ENCODE measurements at places on chromosomes 6 and 20.

- no peak for DNase-seq
Measured at GRCh38 chr20:7703996-7704395, 236.3 kb downstream of the HAO1 start.

DNA sequence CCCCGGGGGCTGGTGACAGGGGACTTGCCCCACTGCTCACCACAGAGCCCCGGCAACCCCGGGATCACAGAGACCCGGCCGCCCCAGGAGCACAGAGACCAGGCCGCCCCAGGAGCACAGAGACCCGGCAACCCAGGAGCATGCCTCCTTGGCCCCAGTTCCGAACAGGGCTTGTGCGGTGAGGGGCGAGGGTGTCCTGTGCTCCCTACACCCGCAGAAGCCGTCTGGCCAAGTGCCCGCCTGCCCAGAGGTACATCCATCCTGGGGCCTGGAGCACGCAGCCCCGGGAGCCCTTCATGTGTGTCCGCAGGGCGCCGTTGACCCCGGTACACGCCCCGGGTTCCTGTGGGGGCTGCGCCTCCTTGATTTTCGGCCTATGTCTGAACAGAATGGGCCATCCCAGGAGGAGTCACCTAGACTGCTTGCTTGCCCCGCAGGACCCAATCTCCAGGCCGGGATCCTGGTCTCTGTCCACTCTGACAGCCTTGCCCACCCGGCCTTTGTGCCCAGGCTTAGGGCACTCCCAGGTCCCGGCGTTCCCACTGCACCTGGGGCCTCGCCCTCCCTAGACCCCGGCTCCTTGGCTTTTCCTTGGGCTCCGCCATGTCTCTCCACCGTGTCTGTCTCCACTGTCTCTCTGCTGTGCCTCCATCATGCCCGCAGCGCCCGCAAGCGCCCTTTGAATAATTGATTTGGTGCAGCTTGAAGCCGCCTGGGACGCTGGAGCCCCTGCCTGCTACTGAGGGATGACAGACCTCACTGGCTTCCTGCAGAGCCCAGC is 219.8 kb downstream of the ERMARD start:
- DNase-seq: no peak

DNA sequence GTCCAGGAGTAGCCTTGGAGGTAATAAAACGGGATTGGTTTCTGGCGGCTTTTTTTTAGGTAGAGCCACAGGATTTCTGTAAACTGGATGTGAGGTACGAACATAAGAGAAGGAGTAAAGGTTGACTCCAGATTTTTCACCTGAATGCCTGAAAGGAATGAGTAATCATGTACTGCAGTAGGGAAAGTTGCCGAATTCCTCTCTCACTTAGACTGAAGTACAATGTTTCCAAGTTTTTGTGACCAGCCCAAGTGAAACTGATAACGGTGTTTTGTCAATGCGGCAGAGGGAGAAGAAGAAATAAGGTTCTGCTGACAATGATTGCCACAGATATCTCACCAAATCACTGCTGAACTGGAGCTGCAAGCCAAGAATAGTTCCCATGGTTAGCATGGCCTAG is 75.0 kb downstream of the VTA1 start:
- no peak for DNase-seq

- DNase-seq: no peak
Measured at GRCh38 chr6:118537574-118537973, 10.5 kb upstream of the PLN start.

DNA sequence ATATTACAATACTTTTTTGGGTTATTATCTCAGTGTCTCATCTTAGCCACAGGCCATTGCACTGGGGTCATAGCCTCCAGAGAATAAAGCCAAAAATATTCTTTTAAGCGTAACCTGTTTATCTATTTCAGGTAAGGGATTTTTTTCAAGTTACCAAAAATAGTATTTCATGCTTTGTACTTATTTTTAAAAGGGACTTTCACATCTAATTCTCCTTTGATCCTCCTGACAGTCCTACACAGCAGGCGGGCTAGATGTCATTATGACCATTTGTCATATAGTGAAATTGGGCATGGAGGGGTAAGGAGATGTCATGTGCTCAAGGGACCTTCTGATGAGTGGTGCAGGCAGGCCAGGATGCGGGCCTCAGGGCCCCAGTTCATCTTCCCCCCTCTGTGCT is 68.9 kb downstream of the TBC1D7 start:
- DNase-seq: no peak

GRCh38 chr6:137641474-137642077 is 147.4 kb upstream of the OLIG3 start:
- peak; percentile 47 for DNase-seq

DNA sequence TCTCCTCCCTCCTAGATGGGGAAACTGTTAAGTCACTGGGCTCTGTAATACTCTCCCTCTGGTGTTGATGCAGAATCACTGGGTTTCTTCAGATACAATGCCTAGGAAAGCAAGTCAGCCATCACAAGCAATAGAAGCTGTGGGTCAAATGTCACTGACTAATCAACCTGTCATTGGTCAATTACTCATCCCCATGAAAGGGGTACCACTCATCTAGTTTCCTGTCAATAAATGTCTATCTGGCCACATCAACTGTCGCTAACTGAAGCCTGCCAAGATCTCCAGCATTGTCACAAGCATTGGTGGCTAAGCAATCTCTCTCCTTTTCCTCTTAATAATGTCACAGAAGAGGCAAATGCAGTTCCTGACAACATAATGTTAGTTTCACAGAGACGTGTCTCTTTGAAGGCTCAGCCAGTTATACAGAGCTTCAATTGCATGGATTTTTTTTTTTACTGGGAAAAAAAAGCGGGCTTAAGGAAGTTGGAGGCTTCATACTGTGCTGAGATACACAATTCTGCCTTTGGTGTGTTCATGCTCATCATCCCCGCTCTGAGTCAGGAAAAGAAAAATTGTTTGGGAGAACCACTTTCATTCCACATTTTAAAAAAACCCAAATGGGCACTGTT is 355.9 kb downstream of the BTBD9 start:
- DNase-seq: peak; percentile 30

- peak; percentile 70 for DNase-seq
Measured at GRCh38 chr6:44000164-44000842, 126.9 kb downstream of the MRPL14 start.

DNA sequence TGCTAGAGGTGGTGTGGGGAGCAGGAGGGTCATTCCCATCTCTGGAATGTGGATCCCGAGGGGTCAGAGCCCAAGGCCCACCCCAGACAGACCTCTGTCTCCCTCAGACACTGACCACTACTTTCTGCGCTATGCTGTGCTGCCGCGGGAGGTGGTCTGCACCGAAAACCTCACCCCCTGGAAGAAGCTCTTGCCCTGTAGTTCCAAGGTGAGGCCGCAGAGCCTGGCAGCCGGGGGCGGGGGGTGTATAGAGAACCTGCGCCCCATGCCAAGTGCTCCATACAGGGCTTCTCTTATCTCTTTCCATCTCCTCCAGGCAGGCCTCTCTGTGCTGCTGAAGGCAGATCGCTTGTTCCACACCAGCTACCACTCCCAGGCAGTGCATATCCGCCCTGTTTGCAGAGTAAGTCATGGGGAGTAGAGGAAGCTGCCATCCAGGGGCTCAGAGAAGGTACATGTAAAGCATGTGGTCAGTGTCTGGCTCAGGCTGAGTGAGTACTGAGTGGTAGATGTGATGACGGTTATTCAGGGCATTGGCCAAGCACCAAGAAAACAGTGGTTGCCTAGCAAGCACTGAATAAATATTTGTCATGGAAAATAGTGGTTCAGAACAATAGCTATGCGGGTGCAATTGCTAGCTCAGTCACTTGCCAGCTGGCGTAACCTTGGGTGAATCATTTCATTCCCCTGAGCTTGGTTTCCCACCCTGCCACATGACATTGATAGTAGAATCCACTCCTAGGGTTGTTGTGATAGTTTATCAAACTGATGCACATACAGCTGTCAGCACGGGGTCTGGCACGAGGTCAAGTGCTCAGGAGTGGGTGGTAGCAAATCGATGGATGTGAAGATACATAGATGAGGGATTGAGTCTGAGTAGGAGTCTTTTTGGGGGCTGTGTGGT is 3.5 kb downstream of the PIGT start:
- peak; percentile 27 for DNase-seq

GRCh38 chr20:52888096-52888495 is 84.1 kb upstream of the TSHZ2 start:
- no peak for DNase-seq

DNA sequence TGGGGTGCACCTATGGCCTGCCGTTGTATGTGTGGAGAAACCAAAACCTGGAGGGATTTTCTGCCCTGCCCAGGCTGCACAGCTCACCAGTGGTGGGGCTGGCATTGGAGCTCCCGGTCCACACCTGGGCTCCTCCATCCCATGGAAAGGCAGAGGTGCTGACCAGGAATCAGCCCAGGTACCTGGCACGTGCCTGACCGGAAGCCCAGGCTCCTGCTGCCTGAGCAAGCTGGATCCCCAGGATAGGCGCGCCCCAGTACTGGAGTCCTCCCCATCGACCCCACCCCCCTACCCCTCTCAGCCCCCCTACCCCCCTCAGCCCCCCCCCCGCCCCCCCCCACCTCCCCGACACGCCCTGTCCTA is 39.9 kb upstream of the HMGA1 start:
- no peak for DNase-seq

- no peak for DNase-seq
Measured at GRCh38 chr6:121223930-121224329, 110.3 kb downstream of the TBC1D32 start.

GRCh38 chr6:104771258-104771832 is 88.4 kb downstream of the HACE1 start:
- no peak for DNase-seq

DNA sequence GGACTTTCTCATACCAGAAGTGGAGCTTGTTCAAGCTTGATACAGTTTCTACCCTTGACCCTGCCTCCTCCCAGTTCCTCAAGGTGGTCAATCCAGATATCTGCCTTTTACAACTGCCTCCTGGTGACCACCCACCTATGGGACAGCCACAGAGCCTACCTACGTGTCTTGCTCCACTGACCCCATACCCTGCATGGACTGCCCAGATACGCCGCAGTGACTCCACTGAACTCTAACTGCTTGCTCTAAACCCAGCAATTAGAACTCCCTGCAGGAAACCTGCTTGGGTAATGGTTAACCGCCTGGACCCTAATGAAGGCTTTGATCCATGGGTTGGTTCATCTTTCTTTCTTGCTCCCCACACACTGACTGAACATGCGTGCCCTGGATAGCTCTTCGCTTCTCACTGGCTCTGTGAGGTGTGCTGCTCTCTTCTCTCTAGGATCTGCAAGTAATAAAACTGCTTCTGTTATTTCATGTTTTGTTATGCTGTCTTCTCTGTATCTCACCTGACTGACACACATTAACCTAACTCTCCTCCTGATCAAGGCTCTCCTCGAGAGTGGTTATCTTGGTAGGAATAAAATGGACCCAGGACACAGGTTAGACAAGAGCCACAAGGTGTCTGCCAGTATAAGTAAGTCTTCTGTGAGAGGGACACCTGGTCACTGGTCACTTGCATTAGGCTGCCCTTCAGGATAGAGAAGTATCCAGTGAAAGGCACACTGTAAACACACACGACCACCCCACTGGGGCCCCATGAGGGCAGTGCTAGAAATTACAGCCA is 79.2 kb downstream of the CHD6 start:
- no peak for DNase-seq

DNA sequence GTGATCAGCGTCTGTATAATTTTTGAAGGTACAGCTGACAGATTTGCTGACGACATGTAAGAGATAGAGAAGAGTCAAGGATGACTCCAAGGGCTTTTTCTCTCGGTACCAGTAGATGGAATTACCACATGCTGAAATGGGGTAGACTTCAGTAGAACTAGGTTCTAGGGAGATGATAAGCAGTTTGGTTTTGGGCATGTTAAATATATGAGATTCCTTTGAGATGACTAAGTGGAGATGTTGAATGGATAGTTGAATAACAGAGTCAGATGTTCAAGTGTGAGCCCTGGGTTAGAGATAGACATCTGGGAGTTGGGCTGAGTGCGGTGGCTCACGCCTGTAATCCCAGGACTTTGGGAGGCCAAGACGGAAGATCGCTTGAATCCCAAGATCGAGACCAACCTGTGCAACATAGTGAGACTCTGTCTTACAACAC is 50.0 kb downstream of the PHF20 start:
- no peak for DNase-seq

GRCh38 chr6:84271061-84271716 is 43.7 kb upstream of the CEP162 start:
- no peak for DNase-seq

DNA sequence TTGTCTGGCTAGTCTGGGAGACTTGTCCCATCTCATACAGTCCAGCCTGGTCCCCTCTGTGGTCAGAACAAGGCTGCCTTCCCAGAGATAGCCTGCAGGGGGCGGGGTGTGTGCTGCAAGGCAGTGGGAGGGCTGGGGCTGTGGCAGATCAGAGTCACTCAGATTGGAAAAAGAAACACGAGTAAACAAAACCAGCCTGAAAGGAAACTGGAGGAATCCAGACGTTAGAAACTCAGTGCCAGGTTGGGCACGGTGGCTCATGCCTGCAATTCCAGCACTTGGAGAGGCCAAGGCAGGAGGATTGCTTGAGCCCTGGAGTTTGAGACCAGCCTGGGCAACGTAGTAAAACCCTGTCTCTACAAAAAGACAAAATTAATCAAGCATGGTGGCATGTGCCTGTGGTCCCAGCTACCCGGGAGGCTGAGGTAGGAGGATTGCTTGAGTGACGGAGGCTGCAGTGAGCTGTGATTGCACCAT is 20.2 kb downstream of the LEMD2 start:
- DNase-seq: peak; percentile 73
